Osteoblast (primary cell): ENCODE measurements at places on chromosomes 1 and 21. TPM values are rescaled to one million over a fixed set of nuclear protein-coding genes. Genes with fewer than 3 reads are reported as not detected.

DNA sequence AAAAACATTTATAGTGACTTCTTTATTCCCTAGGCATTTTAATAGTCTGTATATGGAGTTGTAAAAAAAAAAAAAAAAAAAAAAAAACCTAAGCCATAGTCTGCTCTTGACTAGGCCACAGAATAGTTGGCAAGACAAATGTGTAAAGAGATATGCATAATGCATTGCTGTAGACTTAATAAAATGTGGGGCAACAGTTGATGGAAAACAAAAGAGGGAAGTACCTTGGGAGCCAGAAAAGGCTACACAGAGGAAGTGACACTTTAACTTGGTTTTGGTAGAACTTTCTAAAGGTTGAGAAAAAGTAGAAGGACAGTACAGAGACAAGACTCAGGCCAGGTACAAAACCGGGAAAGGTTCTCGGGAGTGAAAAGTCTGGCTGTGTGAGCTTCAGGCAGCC, 802.9 kb upstream of the ADAMTS5 start:
- H3K4me1 ChIP-seq, result no peaks in the 10 kb centered on the region
- no peak overlapping the region for H3K4me3 ChIP-seq
- no peaks in the 10 kb centered on the region for H3K36me3 ChIP-seq

DNA sequence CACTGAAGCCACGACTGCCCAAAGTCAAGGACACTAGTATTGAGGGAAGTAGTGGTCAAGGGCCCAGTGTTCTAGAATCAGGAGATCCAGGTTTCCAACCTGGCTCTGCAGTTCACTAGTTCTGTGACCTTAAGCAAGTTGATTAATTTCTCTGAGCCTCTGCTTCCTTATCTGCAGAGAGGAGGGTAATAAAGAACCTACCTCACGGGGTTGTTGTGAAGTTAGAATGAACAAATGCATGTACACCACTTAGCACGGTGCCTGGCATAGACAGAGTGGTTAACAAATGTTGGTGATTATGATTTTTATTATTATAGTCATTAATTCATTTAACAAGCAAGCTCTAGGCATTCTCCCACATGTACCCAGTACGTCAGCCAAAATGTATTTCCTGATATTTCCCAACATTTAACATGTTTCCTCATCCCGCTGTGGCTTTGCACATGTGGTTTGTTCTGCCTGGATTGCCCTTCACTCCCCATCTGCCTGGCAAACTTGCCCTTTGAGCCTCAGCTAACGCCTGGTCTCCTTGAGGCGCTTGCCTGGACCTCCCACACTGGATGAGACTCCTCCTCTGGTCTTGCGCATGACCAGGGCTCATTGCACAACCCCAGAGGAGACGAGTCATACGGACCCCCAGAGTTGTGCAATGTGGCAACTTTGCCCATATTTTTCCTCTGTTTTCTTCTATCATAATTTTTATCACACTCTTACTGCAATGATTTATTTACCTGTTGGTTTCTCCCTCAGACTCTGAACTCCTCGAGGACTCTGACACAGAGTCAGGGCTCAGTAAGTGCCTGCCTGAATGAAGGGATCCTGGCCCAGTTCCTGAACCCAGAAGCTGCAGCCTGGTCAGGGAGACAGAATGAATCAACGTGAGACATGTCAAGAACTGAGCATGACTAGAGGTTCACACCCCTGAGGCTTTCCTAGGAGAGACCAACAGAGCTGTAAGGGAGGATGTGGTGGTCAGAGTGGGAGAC, 20.7 kb upstream of the MFSD2A start:
- H3K4me3 ChIP-seq, result peak overlapping the region; percentile 37
- no peaks in the 10 kb centered on the region for H3K36me3 ChIP-seq
- peak overlapping the region; percentile 82 for H3K27ac ChIP-seq
- no peaks in the 10 kb centered on the region for H3K27me3 ChIP-seq
- peaks cover 13% of the 10 kb centered on the region for H3K4me1 ChIP-seq

- H3K27ac ChIP-seq, result peak overlapping the region; percentile 35
- peaks cover 20% of the 10 kb centered on the region for H3K4me1 ChIP-seq
- H3K4me3 ChIP-seq, result no peak overlapping the region
Observed at GRCh38 chr1:62599044-62599443, 1.7 kb downstream of the ANGPTL3 start.

- H3K4me3 ChIP-seq, result no peak overlapping the region
- H3K4me1 ChIP-seq, result peaks cover 5% of the 10 kb centered on the region
- peaks cover 7% of the 10 kb centered on the region for H3K27me3 ChIP-seq
Observed at GRCh38 chr1:10643607-10644306, 152.7 kb downstream of the CASZ1 start.

GRCh38 chr1:46333300-46334029, 7.1 kb upstream of the NSUN4 start:
- no peaks in the 10 kb centered on the region for H3K36me3 ChIP-seq
- H3K4me1 ChIP-seq, result no peaks in the 10 kb centered on the region
- DNase-seq, result peak; percentile 86
- no peaks in the 10 kb centered on the region for H3K27me3 ChIP-seq
- no peak overlapping the region for H3K4me3 ChIP-seq
- H3K27ac ChIP-seq, result no peak overlapping the region

DNA sequence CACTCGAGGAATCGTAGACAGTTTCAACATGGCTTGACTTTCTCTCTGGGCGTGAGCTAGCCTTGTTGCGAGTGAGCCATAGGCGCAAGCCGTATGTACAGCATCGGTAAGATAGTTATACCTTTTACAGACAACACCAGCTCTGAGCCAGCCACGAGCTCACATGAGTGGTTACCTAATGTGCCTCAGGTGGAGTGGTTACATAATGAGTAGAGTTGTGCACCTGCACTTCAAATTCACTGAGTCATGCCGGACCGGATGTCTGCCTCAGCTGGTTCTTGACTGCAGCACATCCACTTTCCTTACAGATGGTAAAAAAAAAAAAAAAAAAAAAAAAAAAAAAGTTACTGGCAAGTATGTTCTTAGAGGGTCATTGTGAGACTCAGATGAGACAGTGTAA, 360.4 kb upstream of the NR5A2 start:
- no peak for DNase-seq
- H3K4me1 ChIP-seq, result no peaks in the 10 kb centered on the region
- H3K27ac ChIP-seq, result no peak overlapping the region
- H3K36me3 ChIP-seq, result no peaks in the 10 kb centered on the region

DNA sequence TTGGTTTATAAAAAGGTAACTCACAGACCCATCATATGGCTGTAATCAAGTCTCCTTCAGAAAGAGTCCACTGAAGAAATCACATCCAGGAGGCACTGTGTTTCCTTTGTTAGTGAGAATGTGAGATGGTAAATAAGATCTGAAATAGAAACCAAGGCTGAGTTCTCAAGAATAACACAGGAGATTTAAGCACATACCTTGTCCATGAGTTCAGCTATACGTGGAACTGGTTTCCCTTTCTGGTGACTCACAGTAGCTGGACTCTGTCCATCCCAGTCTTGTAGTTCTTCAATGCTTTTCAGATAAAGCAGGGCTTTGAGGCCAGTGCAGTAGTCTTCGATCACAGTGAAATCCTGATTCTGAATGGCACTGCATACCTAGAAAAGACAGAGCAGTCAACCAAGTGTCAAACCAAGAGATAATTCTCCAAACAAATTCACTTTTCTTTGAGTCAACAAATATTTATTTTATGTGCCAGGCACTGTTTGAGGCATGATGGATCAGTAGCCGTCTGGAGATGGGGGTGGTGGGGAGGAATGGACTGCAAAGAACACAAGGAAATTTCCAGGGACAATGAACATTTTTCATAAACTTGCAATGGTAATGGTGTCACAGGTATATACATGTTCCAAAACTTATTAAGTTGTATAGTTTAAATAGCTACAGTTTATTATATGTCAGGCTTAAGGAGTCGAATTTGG, 471.4 kb downstream of the PTBP2 start:
- H3K36me3 ChIP-seq, result no peaks in the 10 kb centered on the region
- peaks cover 14% of the 10 kb centered on the region for H3K4me1 ChIP-seq
- no peaks in the 10 kb centered on the region for H3K27me3 ChIP-seq
- DNase-seq, result peak; percentile 38
- H3K27ac ChIP-seq, result peak overlapping the region; percentile 63
- H3K4me3 ChIP-seq, result peak overlapping the region; percentile 22

GRCh38 chr1:42779725-42780124, 5.1 kb upstream of the TMEM269 start:
- DNase-seq, result no peak
- H3K4me3 ChIP-seq, result no peak overlapping the region
- H3K27ac ChIP-seq, result no peak overlapping the region
- H3K4me1 ChIP-seq, result no peaks in the 10 kb centered on the region
- peaks cover 37% of the 10 kb centered on the region for H3K36me3 ChIP-seq

DNA sequence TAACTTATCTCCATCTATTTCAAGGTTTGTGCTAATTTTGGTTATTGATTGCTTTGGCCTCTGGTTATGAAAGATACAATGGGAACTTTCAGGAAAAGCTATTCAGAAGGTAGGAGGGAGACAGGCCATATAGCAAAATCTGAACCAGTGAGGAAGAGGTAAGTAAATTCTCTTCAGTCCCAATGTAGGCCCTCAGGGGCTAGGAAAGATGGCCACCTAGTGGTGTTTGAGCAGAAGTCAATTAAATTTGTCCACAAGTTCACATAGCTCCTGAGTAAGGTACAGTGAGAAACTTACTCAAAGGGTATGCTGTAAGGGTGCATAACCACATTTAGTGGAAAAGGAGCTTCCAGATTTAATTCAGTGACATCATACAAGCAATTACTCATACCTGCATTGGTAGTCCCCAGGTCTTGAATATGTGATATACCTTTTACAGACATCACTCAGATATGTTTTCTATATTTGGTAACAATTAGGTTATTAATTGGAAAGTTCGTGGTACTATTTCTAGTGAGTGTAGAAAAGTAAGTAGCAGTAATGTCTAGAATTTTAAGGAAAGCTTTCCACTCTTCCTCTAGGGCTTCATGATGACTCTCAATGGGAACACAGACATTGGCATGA, 21.4 kb upstream of the FMO1 start:
- H3K27me3 ChIP-seq, result no peaks in the 10 kb centered on the region
- H3K4me3 ChIP-seq, result no peak overlapping the region
- H3K27ac ChIP-seq, result no peak overlapping the region

DNA sequence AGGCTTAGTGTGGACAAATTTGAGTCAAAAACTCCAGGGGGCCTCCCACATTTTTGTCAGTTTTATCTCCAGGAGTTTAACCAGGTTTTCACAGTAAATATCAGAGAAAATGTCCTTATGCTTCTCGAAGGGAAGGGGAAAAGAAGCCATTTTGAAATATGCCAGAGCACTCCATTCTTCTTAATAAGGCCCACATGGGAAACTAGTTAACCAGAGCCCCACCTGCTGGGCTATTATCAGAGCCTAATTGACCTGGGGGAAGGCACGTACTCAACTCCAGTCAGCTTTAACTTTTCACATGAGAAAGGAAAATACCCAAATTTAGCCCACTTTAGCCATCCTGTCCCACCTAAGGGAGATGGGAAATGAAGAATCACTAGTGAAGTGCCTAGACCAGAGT, 296.3 kb downstream of the PTBP2 start:
- H3K4me3 ChIP-seq, result no peak overlapping the region
- DNase-seq, result no peak
- no peaks in the 10 kb centered on the region for H3K27me3 ChIP-seq
- no peak overlapping the region for H3K27ac ChIP-seq
- H3K4me1 ChIP-seq, result peaks cover 12% of the 10 kb centered on the region

DNA sequence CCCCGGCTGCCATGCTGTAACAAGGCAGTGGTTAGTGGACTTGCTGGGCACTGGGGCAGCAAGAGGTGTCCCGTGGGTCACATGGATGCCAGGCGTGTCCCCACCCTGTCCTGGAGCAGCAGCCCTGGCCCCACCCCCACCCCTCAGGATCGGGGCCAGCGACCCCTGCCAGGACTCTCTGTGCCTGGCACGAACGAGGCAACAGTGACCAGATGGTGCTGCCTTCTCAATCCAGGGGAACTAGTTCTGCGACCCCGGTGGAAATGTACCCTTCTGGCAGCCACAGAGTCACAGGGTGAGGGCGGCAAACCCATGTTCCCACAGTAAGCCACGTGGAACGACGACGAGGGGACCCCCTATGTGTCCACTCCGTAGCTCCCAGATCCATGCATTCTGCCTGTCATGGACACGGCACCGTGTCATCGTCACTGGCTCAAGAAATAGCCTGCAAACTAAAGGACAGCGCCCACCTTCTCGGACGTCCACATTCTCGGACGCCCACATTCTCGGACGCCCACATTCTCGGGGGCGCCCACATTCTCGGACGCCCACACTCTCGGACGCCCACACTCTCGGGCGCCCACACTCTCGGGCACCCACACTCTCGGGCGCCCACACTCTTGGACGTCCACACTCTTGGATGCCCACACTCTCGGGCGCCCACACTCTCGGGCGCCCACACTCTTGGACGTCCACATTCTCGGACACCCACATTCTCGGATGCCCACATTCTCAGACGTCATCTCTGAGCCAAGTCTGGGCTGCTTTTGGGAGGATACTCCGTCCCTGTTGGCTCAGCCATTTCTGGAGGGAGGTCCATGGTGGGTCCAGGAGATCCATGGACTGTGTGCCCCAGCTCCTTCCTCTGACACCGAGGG, 19.6 kb upstream of the ACTRT2 start:
- H3K4me3 ChIP-seq, result no peak overlapping the region
- peaks cover 2% of the 10 kb centered on the region for H3K27me3 ChIP-seq
- no peaks in the 10 kb centered on the region for H3K4me1 ChIP-seq
- DNase-seq, result peak; percentile 37
- H3K27ac ChIP-seq, result no peak overlapping the region
- no peaks in the 10 kb centered on the region for H3K36me3 ChIP-seq

Gene LMOD1
- total RNA-seq, result 17.1 and 21.7 TPM in 2 replicates

- H3K36me3 ChIP-seq, result no peaks in the 10 kb centered on the region
- H3K27ac ChIP-seq, result no peak overlapping the region
- peak; percentile 76 for DNase-seq
- peaks cover 34% of the 10 kb centered on the region for H3K27me3 ChIP-seq
- peak overlapping the region; percentile 58 for H3K4me3 ChIP-seq
- peaks cover 3% of the 10 kb centered on the region for H3K4me1 ChIP-seq
Observed at GRCh38 chr1:206116873-206117150, 376 bp downstream of the AVPR1B start.

Gene ATP5PB
- total RNA-seq, result 203 and 272 TPM in 2 replicates

- H3K4me1 ChIP-seq, result peaks cover 17% of the 10 kb centered on the region
- no peaks in the 10 kb centered on the region for H3K27me3 ChIP-seq
- H3K27ac ChIP-seq, result no peak overlapping the region
- no peak for DNase-seq
Observed at GRCh38 chr1:98102345-98103030, 181.7 kb upstream of the DPYD start.

Gene TAS1R1
- total RNA-seq, result under 0.01 and 0.29 TPM in 2 replicates
